Heart right ventricle (tissue), 16 donors: ENCODE measurements at places on chromosomes 16 and 17. TPM values are rescaled to one million over a fixed set of nuclear protein-coding genes. Genes with fewer than 3 reads are reported as not detected.
A peak's percentile ranks its signal among the peaks of the same experiment; 100 is the strongest.

PLLP gene
- 4.0 TPM for total RNA-seq

GRCh38 chr17:59845595-59846393 lies 46.9 kb downstream of the TUBD1 start:
- no peak for DNase-seq

GH1 gene
- not detected for total RNA-seq

KRTAP2-1 gene
- not detected for total RNA-seq

GRCh38 chr17:57133486-57133885 lies 48.4 kb downstream of the AKAP1 start:
- DNase-seq, result no peak

- DNase-seq, result no peak
Measured at GRCh38 chr17:18380471-18381157, 3.0 kb downstream of the EVPLL start.

DNA sequence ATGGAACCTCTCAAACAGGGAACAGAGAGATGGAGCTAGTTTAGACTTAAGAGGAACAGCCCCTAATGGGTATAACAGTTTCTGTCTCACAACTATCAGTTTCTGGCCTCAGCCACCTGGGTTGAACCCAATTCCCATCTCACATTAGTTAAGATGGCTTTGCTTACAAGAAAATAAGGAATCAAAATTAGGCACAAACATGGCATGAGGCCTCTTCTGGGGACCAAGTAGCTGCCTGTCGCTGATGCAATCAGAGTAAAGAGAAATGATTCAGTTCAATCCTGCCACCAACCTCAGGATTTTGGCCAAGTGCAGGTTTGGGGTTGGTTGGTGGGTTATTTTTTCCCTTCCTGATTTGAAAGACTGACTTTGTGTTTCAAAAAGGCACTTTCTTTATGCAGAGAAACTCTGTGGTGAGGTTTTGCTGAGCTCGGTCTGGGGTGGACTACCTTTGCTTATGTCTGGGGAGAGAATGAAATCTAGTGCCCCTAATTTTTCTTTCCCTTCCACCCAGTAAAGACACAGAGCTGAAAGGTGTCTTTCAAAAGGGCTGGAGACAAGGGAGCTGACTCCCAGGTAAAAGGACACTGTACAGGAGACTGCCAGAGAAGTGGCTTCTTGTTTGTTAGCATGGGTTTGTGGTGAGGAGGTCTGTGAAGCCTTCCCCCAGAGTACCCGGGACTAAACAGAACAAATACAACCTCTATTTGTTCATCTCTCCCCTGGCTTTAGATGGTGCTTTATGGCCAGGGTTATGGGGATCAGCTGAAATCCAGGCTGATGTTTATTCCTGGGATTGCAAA lies 44.8 kb upstream of the NFAT5 start:
- no peak for DNase-seq

GPR179 gene
- not detected for total RNA-seq

- no peak for DNase-seq
Measured at GRCh38 chr17:75589919-75590303, 2.3 kb downstream of the MYO15B start.

HOXB7 gene
- total RNA-seq, result 0.25 TPM

DNA sequence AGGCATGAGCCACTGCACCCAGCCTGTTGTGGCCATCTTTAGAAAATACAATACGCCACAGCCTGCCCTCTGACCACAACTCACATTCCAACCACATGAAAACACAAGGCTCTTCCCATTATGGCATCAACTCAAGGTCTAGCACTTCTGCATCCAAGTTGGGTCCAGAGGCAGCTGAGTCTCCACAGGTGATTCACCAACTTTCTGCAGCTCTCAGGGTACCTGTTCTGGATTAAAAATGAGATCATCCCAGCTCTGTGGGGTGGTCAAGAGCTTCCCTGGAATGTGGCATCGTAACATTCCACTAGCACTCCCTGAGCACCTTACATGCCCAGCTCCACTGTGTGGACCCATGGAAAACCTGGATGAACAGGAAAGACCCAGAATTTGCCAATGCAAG lies 9.9 kb upstream of the GUCY2D start:
- DNase-seq, result no peak

DNA sequence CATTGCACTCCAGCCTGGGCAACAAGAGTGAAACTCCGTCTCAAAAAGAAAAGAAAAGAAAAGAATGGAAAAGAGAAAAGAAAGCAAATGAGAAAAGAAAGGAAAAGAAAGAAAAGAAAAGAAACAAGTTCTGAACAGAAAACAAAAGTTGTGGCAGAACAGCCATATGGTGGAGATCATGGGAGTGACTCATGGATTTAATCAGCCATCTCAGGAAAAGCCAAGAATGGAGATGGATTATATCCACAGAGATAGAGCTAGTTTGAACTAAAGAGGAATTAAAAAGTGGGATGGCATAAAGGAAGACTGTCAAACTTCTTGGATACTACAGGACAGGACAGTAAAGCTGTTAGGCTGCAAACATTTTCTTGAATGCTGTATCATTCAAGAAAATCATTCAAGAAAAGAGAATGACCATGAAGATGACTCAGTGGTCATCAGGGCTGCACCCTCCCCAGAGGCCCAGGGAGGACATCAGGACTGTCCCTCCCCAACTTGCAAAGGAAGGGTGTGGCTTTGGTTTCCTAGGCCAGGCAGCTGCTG lies 120.6 kb downstream of the USP22 start:
- DNase-seq, result peak; percentile 18

IGFALS gene
- not detected for total RNA-seq

DNA sequence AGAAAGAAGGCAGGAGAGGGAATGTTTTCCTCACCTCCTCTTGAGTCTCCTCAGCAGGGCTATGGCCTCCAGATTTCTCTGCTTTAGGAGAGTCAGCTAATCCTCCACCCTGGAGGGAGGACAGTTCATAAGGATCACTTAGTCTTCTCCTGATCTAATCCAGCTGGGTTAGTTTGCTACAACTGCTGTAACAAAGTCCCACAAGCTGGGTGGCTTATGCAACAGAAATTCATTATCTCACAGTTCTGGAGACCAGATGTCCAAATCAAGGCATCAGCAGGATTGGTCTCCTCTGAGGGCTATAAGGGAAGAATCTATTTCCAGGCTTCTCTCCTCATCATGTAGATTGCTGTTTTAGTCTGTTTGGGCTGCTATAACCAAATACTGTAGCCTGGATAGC lies 40.6 kb upstream of the XYLT1 start:
- DNase-seq, result no peak

TVP23B gene
- 23.2 TPM for total RNA-seq

- DNase-seq, result peak; percentile 60
Measured at GRCh38 chr17:81241648-81242420, 2.7 kb downstream of the NDUFAF8 start.

MYCBPAP gene
- total RNA-seq, result 0.22 TPM

- no peak for DNase-seq
Measured at GRCh38 chr17:31608659-31609254, 217.3 kb downstream of the RAB11FIP4 start.

GRCh38 chr17:75516619-75517296 lies 430 bp downstream of the TSEN54 start:
- DNase-seq, result peak; percentile 54

DNA sequence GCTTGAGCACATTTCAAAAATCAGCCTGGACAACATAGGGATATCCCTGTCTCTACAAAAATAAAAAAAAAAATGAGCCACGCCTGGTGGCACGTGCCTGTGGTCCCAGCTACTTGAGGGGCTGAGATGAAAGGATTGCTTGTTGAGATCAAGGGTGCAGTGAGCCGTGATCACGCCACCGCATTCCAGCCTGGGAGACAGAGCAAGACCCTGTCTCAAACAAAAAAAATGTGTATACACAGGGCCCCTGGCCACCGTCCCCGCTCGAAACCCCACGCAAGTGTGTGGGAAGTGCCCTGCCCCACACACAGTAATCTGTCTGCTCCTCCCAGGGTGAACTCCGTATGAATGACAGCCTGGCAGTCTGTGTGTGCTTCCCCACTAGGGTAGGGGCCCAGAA lies 93.0 kb upstream of the RPL38 start:
- DNase-seq, result no peak

DNA sequence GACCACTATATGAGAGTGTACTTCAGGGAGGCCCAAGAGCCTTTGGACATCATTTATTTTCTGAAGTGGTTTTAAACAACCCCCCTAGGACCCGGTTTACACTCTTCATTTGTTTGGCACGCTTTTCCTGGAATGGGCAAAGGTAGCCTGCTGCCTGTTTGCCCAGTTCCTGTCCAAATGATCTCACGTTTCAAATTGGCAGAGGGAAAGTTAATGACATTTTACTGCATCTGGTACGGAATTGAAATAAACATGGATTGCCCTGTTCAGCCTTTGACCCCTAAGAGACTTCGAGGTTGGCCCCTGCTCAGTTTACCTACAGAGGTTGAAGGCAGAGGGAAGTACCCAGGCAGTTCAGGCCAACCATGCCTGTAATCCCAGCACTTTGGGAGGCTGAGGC lies 5.8 kb upstream of the RPRML start:
- no peak for DNase-seq

AOC2 gene
- total RNA-seq, result 0.59 TPM

- DNase-seq, result peak; percentile 88
Measured at GRCh38 chr17:76530095-76530723, 7.3 kb downstream of the CYGB start.

DNA sequence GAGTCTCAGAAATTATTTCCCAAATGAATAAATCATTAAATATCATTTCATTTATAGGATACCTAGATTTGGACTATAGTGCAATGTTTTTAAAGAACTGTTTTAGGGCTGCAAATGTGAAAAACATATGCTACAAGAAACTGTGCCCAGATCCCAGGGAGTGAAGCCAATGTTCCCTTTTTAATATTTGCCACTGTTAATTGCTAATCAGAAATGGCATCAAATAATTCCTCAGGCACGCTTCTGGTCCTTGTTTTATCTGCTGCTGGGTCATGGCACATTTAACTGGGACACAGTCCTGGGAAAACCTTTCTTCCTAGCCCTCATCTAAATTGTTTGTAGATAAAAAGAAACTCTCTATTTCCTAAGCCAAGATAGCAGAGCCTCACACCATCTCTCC lies 79.3 kb upstream of the CNTNAP4 start:
- DNase-seq, result no peak

- DNase-seq, result no peak
Measured at GRCh38 chr16:29775742-29776408, 2.2 kb upstream of the ZG16 start.

- peak; percentile 43 for DNase-seq
Measured at GRCh38 chr16:73000020-73000906, 47.7 kb downstream of the ZFHX3 start.

GRCh38 chr16:51349626-51350025 lies 198.6 kb upstream of the SALL1 start:
- no peak for DNase-seq

GRCh38 chr16:81443688-81444447 lies 740 bp upstream of the CMIP start:
- peak; percentile 54 for DNase-seq

DNA sequence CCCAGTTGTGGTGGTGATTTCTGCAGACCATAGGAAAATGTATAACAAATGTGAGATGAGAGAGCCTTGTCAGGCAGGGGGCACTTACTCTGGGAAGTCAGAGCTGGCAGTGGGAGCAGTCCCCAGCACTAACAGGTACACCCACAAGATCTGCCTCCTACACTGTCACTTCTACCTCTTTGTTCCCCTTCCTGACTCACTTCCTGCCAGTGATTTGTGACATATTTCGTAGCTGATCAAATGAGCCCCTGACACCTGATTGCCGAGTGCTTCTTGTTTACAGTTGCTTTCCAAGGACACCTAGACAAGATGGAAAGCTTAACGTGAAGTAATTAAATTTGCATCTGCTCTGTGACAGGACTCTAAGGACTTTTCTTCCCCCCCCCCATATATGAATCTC lies 40.5 kb downstream of the FTO start:
- no peak for DNase-seq

DNA sequence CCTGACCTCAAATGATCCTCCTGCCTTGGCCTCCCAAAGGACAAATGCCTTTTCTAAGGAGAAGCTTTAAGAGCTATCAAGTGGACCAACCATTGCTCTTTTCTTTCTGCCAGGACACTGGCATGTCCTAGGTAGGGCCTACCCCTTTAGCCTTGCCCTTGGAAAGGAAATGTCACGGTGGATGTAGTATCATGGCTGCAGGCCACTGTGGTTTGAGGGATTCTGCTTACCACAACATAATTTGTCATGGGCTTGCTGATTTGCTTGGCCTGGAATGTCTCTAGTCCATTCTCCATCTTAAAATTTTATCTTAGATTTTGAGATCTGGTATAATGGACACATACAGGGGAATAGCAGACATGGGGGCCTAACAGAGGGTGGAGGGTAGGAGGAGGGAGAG lies 6.0 kb downstream of the KRT20 start:
- DNase-seq, result no peak

- DNase-seq, result peak; percentile 53
Measured at GRCh38 chr17:49217651-49218413, 7.3 kb downstream of the ABI3 start.

DNA sequence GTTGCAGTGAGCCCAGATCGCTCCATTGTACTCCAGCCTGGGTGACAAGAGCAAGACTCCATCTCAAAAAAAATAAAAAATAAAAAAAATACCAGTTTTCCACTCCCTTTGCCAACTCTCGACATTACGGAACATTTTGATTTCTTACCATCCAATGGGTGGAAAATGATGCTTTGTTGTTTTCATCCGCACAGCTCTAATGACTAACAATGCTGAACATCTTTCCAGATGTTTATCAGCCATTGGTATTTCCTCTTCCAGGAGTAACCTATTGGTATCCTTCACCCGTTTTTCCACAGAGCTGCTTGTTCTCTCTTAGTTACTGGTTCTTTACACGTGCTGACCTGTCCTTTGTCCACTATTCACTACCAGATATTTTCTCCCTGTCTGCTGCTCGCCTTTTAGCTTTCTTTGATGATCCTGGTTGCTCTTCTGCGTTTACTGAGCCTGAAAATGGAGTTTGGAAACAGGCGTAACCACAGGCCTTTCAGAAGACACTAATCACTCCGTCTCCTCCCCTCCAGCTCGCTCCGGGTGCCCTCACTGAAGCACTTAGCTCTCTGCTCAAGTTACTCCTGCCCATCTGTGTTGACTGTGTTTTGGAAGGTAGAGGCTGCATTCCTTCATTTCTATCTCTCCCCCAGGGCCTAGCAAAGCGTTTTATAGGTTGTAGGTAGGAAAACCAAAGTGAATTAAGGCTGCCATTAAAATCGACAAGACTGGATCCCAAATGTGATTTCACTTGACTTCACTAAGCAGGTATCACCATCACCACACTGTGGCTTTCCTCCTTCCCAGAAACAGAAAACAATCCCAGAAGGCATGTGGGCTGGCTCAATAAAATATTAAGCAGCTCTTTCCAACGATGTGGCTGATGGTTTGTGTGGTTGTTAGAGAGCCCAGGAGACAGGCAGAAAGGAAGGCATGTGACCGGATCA lies 8.9 kb downstream of the SHPK start:
- no peak for DNase-seq

GRCh38 chr17:82685291-82685690 lies 13.2 kb downstream of the RAB40B start:
- DNase-seq, result no peak
